ENCODE measurements at places on chromosomes 2 and 18.

- DNase-seq, result no peak
Measured at GRCh38 chr2:46967990-46968647, 52.5 kb upstream of the MCFD2 start.

DNA sequence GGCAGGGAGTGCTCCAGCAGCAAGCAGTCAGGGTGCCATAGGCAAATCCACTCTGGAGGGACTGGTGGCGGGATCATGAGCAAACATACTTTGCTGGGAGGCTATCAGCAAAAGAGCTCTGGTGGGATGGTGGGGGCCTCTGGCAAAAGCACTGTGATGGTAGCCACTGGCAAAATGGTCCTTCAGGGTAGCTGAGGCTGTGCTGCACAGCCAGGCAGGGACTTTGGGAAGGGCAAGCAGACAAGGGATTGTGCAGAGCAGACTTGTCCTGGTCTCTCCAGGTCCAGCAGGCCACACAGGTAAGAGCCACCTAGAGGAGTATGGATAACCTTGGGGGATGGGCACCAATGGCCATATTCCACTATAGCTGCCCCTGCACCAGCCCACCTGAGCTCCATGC lies 129.4 kb upstream of the OTOS start:
- no peak for DNase-seq

- DNase-seq, result no peak
Measured at GRCh38 chr2:182521453-182522404, 94.9 kb upstream of the PDE1A start.

GRCh38 chr2:129205766-129206165 lies 773.7 kb upstream of the RAB6C start:
- no peak for DNase-seq

DNA sequence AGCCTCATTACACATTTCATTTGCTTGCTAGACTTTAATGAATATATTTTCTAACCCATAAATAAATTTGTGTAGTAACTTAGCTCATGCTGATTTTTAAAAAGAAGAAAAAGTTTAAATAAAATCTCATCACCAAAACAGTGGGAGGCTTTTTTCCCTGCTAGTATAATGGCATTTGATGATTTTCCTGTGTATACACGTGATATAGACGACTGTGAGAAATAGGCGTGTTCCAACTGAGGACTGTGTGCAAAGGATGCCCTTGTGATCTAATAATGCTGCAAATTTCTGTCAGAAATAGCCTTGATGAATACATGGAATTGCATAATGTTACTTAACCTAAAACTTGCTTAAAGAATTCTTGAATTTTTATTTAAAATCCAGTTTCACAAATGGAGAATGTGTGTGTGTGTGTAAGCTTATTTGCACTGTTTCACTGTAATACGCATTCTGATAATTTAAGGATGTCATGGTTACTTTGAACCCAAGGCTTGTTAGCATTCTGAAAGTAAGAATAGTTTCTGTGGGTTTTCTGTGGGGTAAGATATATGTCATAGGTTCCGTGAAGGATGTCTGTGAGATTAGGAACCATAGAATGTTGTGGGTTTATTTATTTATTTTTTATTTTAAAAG lies 178.0 kb downstream of the DLGAP1 start:
- no peak for DNase-seq

DNA sequence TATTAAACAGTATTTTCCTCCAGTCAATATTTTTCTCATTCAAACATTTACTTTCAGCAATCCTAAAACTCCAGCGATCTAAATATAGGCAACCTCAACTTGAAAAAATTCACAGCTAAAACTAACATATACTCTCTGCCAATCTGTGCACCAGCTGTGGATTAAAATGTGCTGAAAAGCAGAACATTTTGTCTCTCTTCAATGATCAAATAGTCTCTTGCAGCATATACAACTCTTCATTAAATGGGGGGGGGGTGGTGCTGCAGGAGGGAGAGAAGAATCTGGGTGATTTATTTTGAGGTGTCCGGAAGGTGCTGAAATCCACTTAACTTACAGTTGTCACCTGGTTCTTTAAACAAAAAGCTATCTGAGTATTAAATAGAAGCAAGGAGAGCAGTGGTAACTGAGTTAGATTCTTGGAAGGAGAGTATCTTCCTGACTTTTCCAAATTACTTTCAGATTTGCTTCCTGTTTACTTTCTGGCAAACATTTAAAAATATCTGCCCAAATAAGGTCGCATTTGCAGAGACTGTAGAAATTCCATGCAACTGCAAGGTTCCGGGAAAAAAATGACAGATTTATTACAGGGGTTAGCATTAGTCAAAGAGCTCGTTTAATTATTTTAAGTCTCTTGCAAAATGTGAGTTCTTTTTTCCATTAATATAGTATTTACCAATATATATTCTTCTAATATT lies 904.7 kb upstream of the ACVR2A start:
- no peak for DNase-seq

DNA sequence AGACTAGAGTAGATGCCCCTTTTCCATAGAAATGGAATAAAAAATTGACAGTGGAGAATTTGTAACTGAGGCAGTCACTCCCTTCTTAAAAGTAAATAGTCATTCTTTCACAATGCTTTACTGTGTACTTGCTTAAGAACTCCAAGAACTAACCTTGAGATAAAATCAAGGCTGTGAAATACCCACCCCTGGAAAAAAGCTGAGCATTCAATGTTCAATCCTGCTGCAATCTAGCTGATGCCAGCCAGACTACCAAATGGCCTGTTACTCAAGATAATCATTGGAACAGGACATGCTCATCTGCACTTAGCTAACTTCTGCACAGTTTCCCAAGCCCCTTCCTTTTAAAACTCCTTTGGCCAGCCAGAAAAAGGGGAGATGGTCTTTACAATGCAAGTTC lies 367.4 kb upstream of the GULP1 start:
- no peak for DNase-seq

DNA sequence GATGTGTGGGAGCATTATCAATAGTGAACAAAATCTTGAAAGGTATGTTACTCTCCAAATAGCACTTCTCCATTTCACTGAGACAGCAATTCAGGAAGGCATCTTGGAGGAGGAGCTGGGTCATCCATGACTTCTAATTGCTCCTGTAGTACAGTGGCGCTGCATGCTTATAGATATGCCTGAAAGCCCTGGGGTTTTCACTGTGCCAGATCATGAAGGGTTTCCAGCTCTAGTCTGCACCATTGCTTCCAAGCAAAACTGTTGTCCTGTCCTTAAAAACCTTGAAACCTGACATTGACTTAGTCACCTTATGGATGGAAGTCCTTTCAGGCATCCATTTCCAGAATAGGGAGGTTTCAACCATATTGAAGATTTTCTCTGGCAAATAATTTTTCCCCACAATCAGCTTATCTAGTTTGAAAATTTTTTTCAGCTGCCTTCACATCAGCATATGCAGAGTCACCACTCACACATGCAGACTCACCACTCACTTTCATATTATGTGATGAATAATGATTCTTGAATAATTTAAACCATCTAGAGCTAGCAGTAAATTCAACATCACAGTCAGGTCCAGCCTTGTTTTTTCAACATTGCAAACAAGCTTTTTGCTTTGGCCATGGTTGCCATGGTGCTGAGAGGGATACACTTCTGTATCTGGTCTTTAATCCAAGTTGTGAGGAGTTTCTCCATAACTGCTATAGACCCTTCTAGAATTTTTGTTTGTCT lies 297.1 kb downstream of the CLIP4 start:
- DNase-seq, result no peak

DNA sequence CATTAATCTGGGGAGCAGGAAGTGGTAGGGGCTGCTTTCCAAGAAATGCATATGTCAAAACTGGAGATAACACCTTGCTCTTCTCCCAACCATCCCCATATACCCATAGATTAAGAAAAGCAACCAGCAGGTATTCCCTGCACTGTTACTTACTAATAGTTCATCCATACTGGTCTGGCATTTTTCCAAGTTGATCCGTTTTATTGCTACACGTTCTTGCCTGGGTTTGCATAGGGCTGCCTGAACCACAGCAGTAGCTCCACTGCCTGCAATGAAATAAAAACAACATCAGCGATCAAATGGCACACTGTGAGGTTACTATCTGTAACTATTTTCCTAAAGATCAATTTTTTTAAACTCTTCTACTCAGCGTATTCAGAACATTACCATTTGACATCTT lies 65.6 kb downstream of the STK39 start:
- DNase-seq, result no peak

- DNase-seq, result no peak
Measured at GRCh38 chr2:216804357-216805350, 55.2 kb downstream of the TNP1 start.

DNA sequence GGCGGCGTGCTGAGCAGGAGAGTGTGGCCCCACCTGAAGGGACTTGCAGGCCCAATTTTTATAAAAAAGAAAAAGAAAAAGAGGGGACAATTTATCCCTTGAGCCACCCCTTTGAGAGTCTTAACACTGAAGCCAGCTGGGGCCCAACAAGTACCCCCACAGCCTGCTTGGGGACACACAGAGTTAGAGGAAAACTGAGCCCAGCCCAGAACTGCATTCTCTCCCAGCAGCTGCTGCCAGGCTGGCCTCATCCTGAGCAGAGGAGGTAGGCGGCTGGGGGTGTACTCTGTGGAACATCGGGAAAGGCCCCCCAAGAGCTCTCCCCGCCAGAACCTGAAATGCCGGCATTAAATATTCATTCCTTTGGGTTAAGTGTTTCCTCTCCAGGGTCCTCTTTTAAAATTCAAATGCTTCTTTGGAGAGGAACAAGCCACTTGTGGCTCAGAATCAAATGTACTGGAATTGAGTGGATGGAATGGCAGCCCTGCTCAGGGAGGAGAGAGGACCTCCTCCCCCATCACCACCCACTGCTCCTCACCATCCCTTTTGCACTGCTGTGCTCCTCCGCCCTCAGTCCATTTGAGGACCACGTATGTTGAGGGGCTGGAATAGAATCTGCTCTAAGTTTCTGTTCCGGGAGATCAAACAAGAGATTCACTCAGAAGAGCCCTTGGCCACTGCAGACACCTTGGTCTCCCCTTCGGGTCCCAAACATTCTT lies 45.6 kb downstream of the C1QL2 start:
- DNase-seq, result no peak

- DNase-seq, result no peak
Measured at GRCh38 chr2:239288951-239289511, 111.8 kb downstream of the HDAC4 start.

DNA sequence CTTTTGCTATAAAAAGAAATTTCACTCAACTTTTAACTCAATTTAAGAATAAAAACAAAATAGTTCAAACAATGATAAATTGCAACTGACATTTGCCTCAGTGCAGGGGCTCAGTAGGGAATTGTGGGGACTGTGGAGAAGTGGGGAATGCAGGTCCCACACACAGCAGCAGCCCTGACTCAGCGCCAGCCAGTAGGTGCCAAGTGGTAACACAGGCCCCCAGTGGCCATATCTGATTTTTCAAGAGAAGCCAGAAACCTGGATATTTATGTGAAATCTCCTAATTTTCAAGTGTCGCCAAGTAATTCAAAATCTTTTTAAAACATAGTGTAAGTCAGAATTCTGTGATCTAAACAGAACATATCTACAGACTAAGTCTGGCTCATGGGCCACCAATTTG lies 186.3 kb downstream of the EN1 start:
- DNase-seq, result no peak

GRCh38 chr2:191321861-191322662 lies 76.9 kb downstream of the MYO1B start:
- no peak for DNase-seq

- DNase-seq, result no peak
Measured at GRCh38 chr18:35164133-35164532, 76.7 kb upstream of the ZNF397 start.

DNA sequence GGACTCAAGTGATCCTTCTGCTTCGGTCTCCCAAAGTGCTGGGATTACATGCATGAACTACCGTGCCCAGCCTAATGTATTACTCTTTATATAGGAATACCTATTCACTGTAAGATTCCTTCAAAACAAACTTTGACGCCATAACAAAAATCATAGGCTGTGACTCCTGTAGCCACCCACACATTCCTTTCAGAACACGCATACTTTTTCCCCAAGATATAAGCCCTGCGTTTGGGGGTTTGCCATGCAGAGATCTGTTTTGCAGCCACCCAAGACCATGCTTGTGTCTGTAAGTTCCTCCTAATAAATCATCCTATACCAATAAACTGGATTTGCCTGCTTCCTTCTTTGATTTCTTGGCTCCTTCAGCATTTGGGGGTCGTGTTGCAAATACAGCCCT lies 46.0 kb upstream of the STON1 start:
- no peak for DNase-seq

GRCh38 chr2:177314194-177314593 lies 49.7 kb upstream of the NFE2L2 start:
- DNase-seq, result no peak

- DNase-seq, result no peak
Measured at GRCh38 chr18:59661891-59662701, 35.1 kb downstream of the CCBE1 start.

- DNase-seq, result no peak
Measured at GRCh38 chr2:189681903-189682302, 7.4 kb downstream of the ANKAR start.

GRCh38 chr2:69202327-69202726 lies 184.7 kb downstream of the GFPT1 start:
- no peak for DNase-seq

DNA sequence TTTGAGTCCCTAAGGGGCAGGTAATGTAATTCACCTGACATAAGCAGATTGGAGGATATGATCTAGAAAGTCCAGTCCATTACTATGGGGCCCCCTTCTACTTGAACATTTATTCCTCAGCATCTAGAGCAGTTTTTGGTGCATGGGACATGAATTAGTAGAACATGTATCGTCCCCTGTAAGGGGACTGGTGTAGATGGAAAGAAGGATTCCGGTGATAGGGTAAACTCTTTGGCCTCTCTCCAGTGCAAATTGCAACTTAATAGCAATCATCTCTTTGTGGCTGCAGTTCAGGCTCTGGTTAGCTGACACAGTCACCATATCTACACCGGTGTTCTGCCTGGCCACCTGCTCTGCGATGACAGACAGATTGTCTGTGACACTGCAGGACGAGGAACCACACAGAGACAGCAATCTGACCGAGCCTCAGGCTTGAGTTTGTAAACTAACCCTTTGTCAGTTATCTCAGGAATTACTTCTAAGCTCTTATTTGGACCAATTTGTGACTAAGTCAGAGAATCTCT lies 6.4 kb upstream of the SLC8A1 start:
- no peak for DNase-seq

DNA sequence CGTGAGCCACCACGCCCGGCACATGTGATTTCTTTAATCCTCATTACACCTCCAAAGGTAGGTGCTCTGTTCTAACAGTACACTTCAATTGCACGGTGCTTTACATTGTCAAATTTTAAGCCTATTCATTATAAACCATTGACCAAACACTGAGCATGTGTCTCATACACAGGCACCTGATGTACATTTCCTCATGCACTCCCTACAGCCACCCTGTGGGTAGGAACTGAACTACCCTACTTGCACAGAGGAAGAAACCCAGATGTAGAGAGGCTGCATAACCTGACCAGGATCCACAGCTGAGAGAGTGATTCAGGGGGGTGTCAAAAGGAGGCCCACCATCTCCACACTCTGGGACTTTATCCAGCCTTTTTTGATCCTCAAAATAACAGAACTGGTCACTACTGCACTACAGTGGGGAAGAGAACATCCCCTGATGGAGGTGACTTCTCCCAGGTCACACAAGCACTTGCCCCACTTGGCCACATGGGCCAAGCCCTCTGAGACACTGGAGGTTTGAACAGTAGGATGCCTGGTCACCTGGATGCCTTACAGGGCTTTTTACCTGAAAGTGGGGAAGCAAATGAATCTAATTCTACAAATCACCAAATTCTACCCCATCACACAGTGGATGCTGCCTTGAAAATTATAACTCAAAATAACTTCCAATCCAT lies 6.9 kb upstream of the DPYSL5 start:
- DNase-seq, result no peak

- no peak for DNase-seq
Measured at GRCh38 chr18:6449213-6449612, 34.5 kb upstream of the L3MBTL4 start.
